ENCODE measurements at places on chromosomes 7 and 10. TPM values are rescaled to one million over a fixed set of nuclear protein-coding genes. Genes with fewer than 3 reads are reported as not detected.

DNA sequence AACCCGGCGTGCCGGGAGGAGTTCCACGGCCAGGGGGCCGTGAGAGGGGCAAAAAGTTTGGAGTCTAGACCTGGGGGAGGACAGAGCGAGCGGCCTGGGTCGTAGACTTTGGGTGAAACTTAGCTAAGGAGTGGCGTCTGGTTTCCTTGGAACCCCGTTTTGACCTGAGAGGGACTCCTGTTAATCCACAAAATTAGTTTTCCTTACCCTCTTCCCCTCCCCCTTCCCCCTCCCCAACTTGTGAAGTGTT, 574 bp downstream of the MARCHF5 start:
- DNase-seq = no peak

DNA sequence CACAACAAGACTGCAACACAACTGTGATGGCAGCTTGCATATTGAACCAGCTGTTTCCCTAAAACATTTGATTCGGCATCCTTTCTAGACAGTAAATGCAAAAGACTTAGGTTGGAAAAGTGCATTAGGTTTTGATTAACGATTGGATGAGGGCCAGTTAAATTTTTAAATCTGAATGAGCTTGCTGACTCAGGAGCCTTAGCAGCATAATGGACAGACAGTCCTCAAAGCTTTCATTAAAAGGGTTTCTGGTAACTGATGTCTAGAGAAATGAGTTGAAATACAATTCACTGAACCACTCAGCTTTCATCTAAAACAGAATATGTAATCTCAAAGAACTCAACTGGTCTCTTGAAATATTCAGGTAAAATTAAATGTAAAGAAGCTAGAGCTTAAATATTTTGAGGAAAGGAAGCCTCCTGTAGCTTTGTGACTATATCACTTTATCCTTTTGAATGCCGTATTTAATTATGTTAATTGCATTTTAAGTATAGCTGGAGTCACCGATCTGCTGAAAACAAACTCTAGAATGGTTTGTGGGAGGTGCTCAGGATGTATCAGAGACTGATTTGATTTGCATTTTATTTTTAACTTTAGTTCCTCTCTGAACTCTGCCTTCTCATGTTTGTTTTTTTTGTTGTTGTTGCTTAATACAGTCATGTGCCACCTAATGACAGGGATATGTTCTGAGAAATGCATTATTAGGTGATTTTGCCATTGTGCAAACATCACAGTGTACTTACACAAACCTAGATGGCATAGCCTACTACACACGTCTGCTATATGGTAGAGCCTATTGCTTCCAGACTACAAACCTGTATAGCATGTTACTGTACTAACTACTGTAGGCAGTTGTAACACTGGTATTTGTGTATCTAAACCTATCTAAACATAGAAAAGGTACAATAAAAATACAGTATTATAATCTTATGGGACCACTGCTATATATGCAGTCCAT, 29.2 kb upstream of the ATRNL1 start:
- DNase-seq = no peak

DNA sequence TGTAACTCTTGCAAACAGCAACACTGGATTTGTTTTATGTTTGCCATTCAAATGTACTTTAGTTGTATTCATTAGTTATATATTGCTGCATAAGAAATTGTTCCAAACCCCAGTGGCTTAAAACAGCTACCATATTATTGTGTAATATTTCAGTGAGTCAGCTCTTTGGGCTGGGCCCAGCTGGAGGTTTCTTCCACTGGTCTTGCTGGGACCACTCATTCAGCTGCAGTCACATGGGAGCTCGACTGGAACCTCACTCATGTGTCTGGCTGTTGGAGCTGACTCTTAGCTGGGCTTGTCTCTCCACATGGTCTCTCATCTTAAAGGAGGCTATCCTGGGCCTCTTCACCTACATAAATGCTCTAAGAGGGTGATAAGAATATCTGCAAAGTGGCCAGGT, 23.2 kb upstream of the PIP4K2A start:
- peak; percentile 68 for DNase-seq

DNA sequence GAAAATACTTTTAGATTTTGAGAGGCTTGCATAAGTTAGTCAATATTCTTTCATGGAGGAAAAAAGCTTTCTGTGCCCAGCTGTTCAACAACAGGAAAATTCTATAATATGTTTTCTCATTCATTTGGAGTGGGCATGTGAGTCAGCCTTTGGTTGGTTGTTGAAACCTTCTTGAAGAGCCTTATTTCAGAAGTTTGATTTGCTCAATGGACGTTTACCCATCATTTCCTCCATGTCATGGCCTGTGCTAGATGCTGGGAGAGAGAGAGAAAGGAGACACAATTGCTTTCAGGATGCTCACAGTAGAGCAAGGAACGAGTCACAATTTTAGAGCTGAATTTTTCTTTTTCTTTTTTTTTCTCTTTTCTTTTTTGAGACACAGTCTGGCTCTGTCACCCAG, 181.7 kb downstream of the PRKCQ start:
- DNase-seq = no peak

GRCh38 chr7:73328696-73329095, 735 bp downstream of the FKBP6 start:
- no peak for DNase-seq

TMEM270 gene
- total RNA-seq = not detected

- DNase-seq = no peak
These were observed 223.5 kb upstream of the PHYHIPL start for GRCh38 chr10:58952747-58953466.

ARHGEF5 gene
- 4.2 TPM for total RNA-seq

Data from right cardiac atrium (tissue), 5 donors.